ENCODE measurements at places on chromosomes 12 and 14.

- DNase-seq: peak; percentile 89
These were observed 2.6 kb downstream of the ITPK1 start for GRCh38 chr14:93112891-93113677.

GRCh38 chr12:119369907-119370546, 35.5 kb downstream of the CCDC60 start:
- DNase-seq: no peak

GRCh38 chr14:90107789-90108188, 46.0 kb downstream of the KCNK13 start:
- DNase-seq: no peak

DNA sequence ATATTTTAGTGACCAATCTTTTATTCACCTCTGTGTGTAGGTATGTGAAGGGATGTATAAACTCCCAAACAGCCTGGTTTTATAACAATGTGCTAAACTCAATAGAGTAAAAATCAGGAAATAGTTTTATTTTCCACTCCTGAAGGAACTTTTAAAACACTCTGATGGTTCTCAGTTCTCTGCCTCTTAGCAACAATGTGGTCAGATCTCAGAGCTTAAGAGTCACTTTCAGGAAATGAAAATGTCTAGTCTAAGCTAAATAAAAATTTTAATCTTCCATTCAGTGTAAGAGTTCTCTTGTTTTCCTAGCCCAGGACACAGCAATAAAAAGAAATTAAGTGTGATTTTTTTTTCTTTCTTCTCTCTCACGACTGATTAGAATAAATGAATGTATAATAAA, 718.0 kb downstream of the C12orf50 start:
- no peak for DNase-seq

DNA sequence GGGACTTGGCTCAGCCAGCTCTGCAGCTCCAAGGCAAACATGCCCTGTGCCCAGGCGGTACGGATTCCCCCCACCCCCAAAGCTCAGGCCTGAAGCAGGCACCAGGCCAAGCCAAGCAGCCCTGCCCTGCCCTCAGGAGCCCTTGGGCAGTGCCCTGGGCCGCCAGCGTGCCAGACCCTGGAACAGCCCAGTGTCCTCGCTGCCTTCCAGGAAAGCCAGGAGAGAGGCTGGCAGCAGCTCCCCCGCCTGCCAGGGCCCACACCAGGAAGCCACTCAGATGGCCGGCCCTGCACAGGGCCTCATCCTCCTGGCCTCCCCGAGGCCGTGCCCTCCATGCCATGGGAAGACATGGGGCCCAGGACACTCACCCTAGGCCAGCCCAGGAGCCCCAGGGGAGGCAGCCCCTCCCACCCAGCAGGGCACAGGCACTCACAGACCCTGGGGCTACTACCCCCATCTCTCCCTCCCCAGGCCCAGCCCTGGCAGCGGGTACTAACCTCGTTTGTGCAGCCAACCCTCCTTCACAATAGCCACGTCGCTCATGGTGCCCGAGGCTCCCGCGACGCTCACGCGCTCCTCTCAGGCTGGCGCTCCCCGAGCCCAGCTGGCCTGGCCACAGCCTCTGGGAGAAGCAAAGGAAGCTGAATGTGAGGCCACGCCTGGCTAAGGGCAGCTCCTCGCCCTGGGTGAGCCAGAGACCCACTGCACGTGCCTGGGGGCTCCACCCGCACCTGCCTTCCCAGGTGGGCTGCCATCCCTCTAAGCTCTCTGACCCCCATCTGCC, 3.3 kb downstream of the AKT1 start:
- no peak for DNase-seq

DNA sequence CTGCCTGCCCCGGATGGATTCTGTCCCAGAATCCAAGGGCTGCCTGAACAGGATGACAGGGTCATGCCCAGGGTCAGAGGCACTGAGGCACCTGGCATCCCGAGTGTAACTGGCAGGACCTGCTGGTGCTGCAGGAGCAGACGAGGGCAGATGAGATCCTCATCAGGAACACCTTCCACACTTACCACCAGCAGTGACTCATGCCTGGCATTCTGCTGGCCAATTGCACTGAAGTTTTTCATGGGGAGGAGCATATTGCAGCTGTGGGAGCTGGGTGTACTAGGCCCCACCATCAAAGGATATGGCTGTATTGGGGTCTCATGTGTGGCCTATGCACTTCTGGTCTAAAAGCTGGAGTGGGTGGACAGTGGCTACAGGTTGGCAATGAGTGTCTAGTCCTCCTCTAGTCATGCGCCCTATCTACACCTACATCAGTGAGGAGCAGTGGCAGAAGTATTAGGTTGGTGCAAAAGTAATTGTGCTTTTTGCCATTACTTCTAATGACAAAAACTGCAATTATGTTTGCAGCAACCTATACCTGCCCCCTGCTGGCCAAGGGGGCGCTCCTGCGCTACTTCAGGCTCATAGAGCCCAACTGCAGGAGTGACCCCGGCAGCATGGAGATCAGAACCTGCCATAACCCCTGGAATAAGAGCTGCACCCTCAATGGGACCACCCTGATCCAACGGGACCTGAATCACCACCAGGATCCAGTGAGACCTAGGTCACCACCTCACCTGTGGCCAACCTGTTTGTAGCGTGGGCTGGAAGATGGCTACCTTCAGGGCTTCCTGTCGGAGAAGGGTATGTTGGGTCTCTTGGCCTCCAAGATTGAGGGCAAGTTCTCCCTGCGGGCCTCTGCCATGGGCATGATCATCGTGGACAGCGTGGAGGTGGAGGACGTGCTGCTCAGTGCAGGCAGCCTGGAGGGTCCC, 8.0 kb upstream of the C12orf42 start:
- DNase-seq: no peak

- no peak for DNase-seq
These were observed 98.4 kb downstream of the TBC1D30 start for GRCh38 chr12:64922853-64923252.

DNA sequence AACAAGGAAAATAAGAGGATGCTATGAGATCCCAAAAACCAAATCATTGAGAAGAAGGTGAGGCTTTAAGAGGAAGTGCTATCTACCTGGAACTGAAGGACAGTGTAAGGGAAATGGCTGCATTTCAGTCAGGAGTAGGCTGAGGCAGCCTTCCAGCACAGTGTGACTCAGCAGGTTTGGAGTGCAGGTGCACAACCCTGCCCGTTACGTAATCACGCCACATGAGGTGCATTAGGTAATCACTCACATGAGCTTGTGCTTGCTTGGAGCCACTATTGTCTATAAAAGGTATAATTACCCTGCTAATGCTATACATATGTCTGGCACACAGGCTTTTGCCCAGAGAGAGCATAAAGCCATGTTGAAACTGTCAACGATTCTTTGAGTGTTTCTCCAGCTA, 74.9 kb downstream of the DIO2 start:
- no peak for DNase-seq

DNA sequence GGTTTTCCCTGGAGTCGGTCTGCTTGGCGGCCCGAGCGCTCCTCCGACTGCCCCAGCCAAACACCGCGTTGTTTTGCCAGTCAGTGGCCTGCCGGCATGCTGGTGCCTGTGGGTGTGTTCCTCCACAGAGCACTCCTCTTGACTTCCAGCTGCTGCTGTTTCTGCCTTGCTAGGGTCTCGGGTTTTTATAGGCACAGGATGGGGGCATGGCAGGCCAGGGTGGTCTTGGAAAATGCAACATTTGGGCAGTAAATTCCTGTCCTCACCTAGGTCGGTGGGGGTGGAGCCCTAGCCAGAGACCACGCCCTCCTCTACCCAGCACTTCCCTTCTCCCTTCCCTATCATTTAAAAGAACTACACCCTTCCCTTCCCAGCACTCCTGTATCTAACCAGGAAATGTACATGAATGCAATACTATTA, 34.7 kb upstream of the VASH1 start:
- DNase-seq: no peak

DNA sequence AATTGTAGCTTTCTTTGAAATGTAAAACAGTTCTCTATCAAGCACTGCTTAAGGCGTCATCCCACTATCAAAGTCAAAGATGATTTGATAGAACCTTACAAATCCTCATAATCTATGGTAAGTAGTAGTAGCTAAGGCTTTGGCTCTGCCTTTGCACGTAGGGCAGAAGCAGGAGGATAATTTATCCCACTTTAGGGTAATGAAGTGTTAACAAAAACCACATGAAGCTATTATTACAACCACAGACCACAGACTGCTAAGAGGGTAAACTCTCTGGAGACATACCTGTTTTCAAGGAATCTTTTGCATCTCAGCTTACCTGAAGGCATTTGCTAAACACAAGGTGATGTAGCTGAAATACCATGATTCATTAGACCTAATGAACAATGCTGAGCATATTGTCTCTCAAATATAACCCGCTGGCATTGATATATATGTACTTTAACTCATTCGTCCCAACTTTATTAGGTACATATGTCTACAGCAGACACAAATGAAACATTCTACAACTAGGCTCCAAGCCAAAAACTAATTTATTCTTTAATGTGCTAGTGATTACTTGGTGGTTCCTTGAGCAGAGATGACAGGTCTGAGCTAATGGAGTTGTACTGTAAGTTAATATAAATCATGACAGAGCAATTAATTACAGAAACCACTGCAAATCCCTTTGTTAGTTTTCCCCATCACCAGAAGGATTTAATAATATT, 368.8 kb downstream of the ETNK1 start:
- DNase-seq: no peak

GRCh38 chr12:30701056-30701455, 5.4 kb upstream of the IPO8 start:
- DNase-seq: no peak

GRCh38 chr12:5444520-5444919, 12.6 kb downstream of the NTF3 start:
- DNase-seq: no peak

DNA sequence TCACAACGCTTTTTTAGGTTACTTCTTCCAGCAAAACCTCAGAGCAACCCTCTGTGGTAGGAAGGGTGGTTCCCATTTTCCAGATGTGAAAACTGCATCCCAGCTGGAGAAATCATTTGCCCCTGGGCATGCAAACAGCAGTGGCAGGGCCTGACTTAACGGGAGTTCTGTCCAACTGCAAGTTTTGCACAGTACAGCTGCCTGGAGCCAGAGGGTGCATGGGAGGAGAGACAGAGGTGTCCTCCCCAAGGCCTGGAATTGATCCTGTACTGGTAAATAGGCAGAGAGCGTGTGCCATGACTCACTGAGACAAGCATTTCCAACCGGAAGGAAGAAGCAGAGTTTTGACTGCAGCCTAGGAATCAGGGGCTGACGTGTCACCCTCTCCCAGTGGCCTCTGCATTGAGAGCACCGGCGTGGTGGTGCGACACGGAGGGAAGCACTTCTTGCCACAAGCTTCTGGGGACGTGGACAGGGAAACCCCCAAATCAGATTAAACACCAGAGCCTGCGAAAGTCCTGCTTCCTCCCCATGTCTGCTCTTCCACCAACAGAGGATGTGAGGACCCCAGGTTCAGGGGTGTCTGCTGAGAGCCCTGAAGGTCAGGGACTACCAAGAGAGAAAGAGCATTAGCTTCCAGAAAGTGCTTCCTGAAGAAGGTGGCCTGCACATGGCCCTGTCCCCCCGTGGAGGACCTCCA, 19.0 kb upstream of the SERPINA4 start:
- DNase-seq: no peak

GRCh38 chr12:65634626-65635331, 189.5 kb upstream of the HMGA2 start:
- no peak for DNase-seq

GRCh38 chr12:66786531-66787308, 107.8 kb upstream of the GRIP1 start:
- DNase-seq: no peak

DNA sequence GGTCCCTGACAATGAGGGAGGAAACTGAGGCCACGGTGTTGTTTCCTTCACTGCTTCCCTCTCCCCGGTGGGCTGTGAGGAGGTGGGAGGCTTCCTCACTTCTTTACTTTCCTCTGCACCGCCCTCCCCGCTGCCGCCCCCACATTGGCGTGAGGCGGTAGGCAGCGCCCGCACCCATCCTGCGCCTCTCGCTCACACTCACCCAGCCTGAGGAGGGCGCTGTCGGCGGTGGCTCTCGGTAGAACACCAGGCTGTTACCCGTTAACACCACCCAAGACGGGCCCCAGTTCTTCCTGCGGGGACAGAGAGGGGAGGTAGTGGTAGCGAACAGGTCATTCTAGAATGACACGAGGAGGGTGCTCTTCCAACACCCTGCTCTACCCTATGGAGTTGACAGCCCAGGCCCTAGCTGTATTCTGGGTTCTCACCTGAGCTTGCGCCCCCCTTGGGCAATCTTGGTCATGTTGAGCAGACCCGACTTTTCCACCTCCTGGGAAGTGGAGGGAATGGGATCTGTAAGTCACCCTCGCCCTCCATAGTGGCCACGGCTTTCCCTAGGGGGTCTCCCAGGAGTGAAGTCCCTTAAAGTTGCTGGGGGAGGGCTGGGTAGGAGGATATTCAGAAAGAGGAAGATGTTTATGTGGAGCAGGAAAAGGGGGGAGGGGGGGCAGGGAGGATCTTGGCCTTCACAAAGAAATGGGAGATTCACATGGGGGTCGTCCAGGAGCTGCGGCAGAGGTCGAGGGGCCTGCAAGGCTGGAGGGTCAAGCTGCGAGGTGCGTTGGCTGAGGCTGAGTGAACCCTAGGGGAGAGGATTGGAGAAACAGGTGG, 3.3 kb downstream of the ARHGAP9 start:
- DNase-seq: peak; percentile 51

DNA sequence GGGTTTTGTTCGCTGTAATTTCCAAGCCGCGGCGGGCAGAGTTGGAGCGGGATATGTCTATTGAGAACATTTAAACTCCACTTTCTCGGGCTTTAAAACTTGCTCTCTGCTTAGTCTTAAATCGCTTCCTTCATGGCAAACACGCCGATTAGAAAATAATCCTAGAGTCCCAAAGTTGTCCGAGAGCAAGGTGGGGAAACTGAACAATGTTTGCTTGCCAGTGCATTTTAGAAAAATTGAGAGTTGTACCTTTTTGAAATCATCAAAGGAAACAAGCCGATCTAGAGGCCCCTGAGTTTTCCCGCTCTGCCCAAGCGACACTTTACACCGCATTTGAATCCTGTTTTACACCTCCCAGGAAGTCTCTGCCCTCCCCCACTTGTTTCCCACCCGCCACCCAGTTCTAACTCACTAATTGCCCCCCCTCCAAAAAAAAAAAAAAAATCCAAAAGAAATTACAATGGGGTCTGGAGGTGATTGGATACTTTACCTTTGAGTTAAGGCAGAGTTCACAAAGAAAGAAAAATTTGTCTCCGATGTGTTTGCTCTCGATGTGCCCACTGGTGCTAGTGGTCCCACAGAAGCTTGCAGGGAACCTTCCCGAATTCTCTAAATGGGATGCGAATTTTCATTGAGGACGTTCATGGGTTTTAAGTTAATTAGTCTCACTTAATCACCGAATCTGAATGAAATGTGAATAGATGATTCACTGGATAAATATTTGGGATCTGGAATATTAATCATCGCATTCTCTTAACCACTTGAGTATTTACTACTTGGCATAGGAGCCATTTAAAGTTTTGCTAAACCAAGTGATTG, 2.3 kb downstream of the HMGA2 start:
- DNase-seq: peak; percentile 39

GRCh38 chr12:30792648-30793499, 38.1 kb upstream of the CAPRIN2 start:
- no peak for DNase-seq

- no peak for DNase-seq
These were observed at the start of gene COCH for GRCh38 chr14:30874120-30874998. TSS of gene COCH (plus strand) at chr14:30874559. CDS start at chr14:30874939, 380 bp downstream.

GRCh38 chr12:47725893-47726292, 603 bp upstream of the ENDOU start:
- no peak for DNase-seq

DNA sequence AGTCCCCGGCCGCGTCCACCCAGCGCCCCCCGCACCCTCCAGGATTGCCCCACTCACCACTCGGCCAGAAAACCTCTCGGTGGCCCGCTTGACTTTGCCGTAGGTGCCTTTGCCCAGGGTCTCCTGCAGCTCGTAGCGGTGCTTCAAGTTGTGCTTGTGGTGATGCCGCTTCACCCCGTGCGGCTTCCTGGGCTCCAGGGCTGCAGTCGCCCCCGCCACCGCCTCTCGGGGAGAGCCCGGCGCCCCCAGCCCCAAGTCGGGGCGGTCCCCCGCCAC, 459 bp downstream of the NUAK1 start:
- no peak for DNase-seq
